ENCODE measurements at places on chromosomes 7 and 10. TPM values are rescaled to one million over a fixed set of nuclear protein-coding genes. Genes with fewer than 3 reads are reported as not detected.

The GPC2 gene
- polyA plus RNA-seq, result 16.6 TPM

The DMBT1 gene
- polyA plus RNA-seq, result 0.10 TPM

The MMD2 gene
- not detected for polyA plus RNA-seq

The OPN1SW gene
- polyA plus RNA-seq, result 1.2 TPM

The FAM200A gene
- 14.5 TPM for polyA plus RNA-seq

The RNF133 gene
- polyA plus RNA-seq, result 0.21 TPM

DNA sequence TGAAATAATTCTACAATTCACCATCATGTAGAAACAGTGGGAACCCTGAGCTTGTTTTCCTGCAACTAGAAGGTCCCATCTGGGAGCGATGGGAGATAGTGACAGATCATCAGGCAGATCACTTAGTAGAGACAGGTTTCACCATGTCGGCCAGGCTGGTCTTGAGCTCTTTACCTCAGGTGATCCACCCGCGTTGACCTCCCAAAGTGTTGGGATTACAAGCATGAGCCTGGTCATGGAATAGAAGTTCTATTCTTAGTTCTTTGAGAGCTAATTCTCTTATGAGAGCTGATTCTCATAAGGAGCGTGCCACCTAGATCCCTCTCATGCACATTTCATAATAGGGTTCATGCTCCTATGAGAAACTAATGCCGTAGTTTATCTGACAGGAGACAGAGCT is 778.0 kb upstream of the AUTS2 start:
- DNase-seq, result no peak

GRCh38 chr7:91719008-91719407 is 161.5 kb downstream of the MTERF1 start:
- DNase-seq, result no peak

DNA sequence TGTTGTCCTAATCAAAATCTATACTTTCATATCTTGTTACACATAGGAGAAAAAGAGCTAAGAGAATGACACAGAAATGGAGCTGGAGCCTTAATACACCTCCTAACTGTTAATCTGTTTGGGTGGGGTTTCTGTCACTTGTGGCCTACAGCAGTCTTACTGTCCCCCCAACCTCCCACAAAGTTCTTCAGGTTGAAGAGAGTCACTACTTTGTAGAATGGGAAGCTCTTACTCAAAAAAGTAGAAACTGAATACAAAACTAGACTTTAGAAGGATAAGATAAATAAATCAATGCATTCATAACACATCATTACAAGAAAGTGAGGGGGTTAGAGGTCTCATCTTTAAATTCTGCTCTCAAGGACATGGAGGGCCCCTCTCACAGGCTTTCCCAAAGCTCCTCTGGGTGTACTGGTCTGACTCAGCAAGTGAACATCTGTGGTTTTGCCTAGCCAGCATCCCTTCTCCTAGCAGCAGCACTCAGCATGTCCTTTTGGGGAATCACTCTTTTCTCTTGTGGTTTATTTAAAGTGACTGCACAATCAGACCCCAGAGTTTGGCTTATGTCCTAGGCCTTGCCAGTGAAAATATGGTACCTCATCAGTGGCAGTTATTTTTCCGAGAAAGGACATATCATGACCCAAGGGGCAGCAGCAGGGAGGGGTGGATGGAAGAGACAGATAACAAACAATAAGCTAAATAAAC is 2.0 kb upstream of the BLVRA start:
- no peak for DNase-seq

- no peak for DNase-seq
Measured at GRCh38 chr10:121559326-121560026, 38.8 kb downstream of the FGFR2 start.

- DNase-seq, result no peak
Measured at GRCh38 chr7:112399501-112399900, 50.8 kb upstream of the IFRD1 start.

- no peak for DNase-seq
Measured at GRCh38 chr10:95809370-95810197, 53.6 kb downstream of the ENTPD1 start.

GRCh38 chr7:95263785-95264362 is 60.5 kb downstream of the PON1 start:
- DNase-seq, result no peak

GRCh38 chr7:39880556-39880955 is 69.5 kb upstream of the CDK13 start:
- DNase-seq, result no peak

DNA sequence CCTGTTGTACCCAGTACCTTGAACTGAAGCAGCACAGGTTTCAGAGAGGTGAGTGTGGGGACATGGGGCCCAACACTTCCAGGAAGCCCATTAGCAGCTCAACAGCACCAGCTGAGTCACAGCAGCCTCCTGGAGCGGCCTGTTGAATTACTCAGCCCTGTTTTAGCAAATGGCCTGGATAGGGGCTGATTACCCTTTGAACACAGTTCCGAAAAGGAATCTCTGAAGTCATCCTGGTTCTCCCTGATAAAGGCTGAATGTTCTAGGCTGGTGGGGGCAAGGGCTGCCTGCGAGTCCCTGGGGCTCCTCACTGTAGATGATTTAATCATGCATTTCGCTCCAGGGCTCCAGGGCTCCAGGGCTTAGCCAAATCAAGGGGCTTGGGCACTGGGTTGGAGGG is 287.5 kb downstream of the GRID1 start:
- DNase-seq, result no peak

DNA sequence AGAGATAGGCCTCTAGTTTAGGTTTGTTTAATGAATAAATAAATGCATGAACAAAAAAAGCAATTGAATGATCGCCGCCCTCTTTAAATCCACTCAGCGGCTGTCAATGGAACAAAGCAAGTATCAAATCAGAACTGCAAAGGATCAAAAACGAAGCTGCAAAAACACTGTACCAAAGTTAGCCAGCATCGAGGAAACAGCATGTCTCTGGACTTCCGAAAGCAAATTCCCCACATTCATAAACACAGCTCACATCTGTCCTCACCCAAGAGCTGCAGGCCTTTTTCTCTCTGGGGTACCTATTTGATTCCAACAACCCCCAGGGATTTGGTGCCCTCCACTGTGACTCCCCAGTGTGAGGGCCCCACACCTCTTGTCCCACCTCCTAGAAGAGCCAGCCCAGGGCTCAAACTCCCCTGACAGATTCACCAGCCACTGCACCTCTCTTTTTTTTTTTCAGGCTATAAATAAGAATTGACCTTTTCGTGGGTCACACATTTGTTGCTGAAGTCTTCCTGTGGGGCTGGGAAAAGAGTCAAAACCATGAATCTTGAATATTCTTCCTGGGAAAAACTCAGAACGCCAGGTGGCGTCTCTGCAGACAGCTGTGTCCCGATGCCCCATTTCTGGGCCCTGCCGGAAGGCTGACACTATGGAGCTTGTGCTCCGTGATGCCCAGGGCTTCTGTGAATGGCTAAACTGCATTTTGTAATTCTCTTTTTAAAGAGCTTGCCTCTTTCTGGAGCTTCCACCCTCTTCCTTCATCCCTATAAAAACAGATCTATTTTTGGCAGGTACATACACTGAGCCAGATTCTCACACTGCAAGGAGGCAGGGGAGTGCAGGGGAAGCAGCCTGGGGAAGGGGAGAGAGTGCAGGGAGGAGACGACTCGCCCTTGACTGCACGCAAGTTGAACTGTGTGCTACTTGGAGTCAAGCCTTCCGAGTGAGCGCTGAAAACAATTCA is 51.7 kb downstream of the HSPA12A start:
- no peak for DNase-seq

- DNase-seq, result no peak
Measured at GRCh38 chr10:125089469-125089868, 70.9 kb downstream of the CTBP2 start.

DNA sequence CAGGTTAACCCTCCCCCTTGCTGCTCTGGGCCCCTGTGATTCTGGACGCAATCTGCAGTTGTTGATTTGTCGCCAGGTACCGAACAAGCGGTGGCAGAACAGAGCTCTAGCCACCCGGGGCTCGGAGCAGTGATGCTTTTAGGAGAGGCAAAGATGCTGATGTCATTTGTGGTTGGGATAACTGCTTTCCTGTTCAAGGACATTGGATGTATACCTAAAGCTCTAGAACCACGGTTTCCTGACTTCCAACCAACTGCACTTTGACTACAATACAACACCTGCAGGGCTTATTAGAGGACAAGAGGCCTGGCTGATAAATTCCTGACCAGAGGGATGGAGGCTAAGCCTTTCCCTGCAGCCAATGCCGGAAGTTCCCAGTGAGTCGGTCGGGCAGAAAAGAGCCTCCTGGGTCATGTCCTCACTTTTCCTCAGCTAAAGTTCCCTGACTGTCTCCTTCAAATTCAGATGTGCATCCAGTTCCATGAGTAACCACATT is 6.5 kb upstream of the RBM20 start:
- DNase-seq, result no peak

DNA sequence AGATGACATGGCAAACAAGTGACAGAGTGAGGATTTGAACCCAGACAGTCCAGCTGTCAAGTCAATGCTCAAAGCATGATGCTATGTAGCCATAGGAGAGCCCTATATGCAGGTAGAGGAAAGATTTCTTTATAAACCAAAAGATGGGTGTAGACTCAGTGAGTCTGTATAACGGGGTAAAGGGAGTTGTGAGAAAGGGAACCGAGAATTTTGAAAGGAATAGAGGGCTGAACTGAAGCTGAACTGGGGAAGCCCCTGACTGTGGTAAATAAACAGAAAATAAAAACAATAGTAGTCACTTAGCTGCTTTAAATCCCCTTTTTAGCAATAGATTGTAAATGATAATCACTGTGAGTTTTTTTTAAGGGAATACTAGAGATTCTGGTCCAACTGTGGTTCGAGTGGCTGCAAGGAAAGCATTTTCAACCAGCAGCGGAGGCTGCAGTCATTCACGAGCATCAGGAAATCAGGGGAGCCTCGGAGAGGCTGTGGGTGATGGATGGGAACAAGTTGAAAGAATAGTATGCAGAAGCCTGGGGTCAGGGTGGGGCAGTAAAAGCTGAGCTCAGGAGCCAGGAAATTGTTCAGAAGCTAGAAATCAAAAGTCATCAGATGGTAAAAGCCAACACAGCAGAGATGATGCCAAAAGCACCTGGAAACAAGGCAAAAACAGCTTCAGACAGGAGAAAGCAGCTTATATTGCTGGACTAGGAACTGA is 393.5 kb downstream of the GFRA1 start:
- DNase-seq, result no peak

DNA sequence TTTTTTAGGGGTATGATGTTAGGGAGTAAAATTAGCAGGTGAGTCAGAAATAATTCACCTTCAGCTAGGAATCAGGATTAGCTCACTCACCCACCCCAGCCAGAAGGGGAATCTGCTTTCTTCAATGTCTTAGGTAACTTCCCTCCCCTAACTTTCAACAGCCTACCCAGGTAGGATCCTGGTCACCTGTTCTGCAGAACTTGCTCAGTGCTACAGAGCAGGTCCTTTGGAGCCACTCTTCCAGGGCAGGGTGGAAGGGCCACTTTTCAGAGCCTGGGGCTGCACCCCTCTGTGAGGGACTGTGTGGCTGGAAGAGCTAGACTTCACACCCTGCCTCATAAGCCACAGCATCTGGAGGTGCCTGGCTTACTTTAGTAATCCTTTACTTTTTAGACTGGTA is 58.1 kb downstream of the SHH start:
- no peak for DNase-seq

- DNase-seq, result no peak
Measured at GRCh38 chr7:2537981-2538851, 17.1 kb downstream of the BRAT1 start.

DNA sequence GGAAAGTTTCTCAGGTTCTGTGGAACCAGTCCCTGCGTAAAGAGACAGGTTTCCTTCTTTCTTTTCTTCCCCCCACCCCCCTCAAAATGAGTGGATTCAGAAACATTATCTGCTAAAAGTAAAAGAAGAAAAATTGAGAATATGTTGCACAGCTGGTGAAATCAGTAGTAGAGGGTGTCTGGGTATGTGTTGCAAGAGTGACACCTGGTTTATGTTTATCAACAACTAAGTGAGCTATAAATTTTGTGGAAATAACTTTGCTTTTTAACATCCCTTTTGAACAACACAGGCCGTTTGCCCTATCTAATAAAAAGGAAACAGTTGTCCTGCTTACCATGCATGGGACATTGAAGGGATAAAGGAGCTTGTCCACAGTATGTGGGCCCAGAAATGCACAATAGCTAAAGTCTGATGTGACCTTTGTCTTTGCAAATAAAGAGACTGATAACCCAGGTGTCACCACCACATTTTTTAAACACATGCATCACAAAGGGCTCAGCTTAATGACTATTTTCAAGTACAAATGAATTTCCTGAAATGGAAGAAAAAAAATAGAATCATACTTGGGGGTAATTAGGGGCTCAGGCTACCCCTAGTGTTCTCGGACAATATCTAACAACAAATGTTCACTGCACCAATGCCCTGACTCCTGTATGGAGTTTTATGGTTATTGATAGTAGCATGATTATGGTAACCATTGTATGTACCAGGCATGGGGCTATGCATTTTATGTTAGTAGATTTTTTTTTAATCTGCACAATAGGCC is 221.7 kb upstream of the TCF7L2 start:
- no peak for DNase-seq

DNA sequence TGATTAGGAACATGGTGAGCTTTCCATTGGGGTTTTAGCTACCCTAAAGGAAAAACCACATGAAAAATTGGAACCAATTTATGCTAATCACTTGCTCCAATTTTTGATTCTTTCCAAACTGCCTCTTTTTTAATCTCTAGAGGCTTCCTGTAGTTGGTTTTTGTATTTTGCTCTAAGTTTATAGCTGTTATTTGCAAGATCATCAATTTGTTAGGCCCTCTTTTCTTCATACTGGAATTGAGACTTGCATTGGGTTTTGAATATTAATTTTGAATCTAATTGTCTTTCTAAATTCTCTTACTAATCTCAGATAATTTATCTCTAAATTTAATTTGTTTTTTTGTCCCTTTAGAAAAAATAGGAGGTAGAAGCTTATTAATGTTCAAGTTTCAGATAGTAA is 713.3 kb downstream of the REEP3 start:
- DNase-seq, result no peak

DNA sequence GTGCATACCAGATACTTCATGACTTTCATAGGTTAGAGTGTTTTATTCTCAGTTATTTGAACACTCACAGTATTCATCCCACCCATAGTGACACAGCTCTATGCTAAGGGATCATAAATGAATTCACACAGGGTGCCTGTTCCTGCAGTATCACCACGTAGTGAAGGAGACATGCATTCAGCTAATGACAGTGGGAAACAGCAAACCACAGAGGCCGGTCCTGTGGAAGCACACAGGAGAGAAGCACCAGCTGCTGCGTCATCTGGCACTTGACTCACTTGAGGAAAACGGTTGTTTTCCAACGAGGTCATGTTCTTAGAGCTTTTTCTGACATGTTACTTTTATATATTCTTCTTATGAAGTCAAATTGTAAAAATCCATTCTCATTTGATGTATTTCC is 73.0 kb downstream of the UBE3C start:
- no peak for DNase-seq

- DNase-seq, result no peak
Measured at GRCh38 chr7:149604521-149604920, 106.9 kb upstream of the ZNF746 start.

DNA sequence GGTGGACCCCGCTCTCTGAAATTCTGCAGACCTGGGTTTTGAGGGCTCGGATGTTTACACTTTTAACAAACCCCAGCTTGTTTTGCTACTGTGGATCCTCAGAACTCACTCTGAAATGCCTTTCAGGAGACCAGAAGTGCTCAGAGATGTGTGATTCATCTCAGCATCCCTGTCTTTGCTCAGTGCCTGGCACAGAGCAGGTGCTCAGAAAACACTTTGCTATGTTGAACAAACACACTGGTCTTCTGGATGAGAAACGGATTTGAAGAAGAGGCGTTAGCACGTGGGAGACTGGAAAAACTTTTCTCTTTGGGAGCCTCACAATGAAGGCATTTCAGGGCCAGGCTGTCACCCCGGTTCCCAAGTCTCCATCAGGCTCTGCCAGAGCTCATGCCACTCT is 53.3 kb downstream of the SH3PXD2A start:
- no peak for DNase-seq
